ENCODE measurements at places on chromosomes 3 and 15.

- no peak for DNase-seq
Measured at GRCh38 chr3:30199855-30200254, 406.5 kb upstream of the TGFBR2 start.

- DNase-seq, result no peak
Measured at GRCh38 chr3:112357930-112358780, 25.2 kb downstream of the CD200 start.

GRCh38 chr3:14621093-14621492 is 30.5 kb upstream of the CCDC174 start:
- no peak for DNase-seq

DNA sequence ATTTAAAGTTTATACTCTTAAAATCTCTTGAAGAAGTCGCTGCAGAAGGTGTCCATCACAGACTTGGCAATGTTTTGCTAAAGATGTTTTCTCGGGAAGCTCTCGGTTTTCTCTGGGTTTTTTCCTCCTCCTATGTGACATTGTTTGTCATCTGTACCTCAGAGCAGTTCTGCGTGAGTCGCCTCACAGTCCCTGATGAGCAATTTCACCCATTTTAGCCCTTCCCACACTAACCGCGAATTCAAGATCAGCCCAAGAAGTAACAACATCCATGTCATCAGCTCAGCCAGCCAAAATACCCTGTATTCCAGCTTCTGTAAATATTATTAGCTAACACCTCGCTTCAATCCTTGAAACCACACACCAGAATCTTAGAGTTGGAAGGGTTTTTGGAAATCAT is 224.3 kb upstream of the SETMAR start:
- no peak for DNase-seq

GRCh38 chr3:47295976-47296375 is 13.2 kb downstream of the KLHL18 start:
- DNase-seq, result no peak

- no peak for DNase-seq
Measured at GRCh38 chr3:12954891-12955650, 113.7 kb upstream of the RPL32 start.

DNA sequence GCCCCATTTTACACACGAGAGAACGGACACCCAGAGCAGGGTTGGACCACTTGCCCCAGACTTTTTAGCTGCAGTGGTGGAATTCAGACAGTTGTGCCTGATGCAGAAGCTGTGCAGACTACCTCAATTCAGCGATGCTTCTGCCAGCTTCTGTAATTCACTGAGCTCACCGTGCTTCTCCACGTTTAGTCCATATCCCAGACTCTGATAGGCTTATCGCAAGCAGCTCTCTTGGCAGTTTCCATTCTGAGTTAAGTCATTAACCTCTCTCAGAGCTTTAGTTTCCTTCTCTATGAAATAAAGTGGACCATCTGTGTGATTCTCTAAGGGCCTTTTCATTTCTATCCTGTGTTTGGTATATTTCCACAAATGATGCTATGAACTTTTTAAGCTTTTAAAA is 37.1 kb downstream of the ABHD17C start:
- DNase-seq, result no peak

DNA sequence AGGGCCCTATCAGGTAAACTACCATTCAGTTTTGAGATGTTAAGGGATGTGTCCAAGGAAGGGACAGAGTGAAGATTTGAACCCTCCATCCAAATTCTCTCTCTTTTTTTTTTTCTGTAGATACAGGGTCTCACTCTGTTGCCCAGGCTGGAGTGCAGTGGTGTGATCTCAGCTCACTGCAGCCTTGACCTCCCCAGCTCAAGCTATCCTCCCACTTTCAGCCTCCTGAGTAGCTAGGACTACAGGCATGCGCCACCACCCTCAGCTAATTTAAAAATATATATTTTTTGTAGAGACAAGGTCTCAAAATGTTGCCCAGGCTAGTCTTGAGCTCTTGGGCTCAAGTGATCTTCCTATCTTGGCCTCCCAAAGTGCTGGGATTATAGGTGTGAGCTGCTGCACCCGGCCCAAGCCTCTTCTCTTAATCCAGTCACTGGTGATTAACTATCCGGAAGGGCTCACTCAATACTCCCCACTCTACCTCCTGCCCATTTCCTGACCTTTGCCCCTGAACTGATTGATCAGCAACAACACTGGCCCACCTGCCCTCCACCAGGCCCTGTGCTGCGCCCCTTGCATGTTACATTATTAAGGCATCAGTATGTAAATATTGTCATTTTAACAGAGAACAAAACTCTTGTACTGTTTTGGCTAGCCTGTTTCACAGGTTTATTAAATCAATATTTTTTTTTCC is 164.7 kb downstream of the CTNNB1 start:
- no peak for DNase-seq

Measured in retinal pigment epithelial cell (primary cell).